ENCODE measurements at places on chromosomes 6 and 20.

GRCh38 chr6:20217891-20218290 is 5.6 kb upstream of the MBOAT1 start:
- DNase-seq = no peak

GRCh38 chr6:64270083-64270482 is 634.5 kb downstream of the PHF3 start:
- DNase-seq = no peak

- no peak for DNase-seq
These were observed 31.0 kb downstream of the SNX9 start for GRCh38 chr6:157853902-157854502.

GRCh38 chr20:31566319-31566657 is 38.8 kb upstream of the ID1 start:
- no peak for DNase-seq

DNA sequence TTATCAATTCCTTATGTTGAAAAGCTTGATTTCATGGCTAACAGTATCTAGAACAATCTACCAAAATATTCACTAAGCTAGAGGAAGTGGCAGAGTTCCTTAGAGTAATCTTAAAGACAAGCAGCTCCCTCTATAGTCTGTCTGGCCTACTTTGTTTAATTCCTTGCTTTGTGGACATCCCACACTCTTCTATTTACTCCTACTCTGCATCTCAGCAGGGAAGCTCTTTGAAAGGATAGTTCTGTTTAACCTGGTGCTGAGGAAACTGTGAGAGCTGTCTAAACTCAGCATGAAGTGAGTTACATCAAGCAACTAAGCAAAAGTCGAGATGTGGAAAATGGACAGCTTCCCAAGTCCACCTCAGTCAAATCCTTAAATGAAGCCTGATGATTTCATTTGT is 4.3 kb downstream of the REV3L start:
- peak; percentile 29 for DNase-seq

DNA sequence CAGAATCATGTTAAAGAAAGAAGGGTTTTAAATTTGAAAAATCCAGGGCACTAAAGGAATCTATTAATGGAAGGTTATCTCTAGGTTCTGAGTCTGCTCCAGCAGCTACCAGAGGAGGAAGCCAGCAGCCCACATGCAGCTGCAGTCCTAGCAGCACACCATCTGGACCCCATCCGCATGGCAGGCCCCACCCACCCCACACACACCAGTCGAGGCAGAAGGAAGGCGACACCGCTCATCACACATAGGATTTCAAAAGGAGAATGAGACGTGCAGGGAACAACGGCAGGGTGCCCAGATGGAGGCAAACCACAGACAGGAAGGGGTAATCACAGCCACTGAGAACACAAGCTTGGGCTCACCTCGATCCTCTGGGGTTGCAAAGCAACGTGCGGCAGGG is 78.9 kb downstream of the GINS1 start:
- DNase-seq = no peak

DNA sequence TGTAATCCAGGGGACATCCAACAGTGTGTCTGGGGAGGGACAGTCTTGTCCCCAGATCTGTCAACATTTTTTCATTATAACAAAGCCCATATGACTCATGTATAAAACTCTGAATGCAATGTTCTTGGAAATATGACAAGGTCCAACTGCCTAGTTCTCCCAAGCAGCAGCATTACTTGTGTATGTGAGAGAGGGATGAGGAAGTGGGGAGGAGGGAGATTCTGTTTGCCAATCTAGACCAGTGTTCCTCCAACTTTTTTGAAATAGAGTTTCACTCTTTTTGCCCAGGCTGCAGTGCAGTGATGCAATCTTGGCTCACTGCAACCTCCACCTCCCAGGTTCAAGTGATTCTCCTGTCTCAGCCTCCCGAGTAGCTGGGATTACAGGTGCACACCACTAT is 394.8 kb downstream of the DHX35 start:
- no peak for DNase-seq

GRCh38 chr6:47485491-47486135 is 8.0 kb downstream of the CD2AP start:
- no peak for DNase-seq

- no peak for DNase-seq
These were observed 24.6 kb upstream of the ADGB start for GRCh38 chr6:146574211-146574610.

GRCh38 chr6:89298680-89299465 is 16.2 kb downstream of the GABRR2 start:
- DNase-seq = no peak

GRCh38 chr20:34240693-34241615 is at the start of gene ASIP:
ASIP (plus strand) TSS chr20:34241423; CDS start chr20:34260375, 18,952 bp downstream.
- no peak for DNase-seq

- DNase-seq = no peak
These were observed 42.9 kb downstream of the LINC00237 start for GRCh38 chr20:21063276-21063675.

- no peak for DNase-seq
These were observed 212.4 kb upstream of the LRFN2 start for GRCh38 chr6:40799296-40800140.

GRCh38 chr6:158085261-158086053 is 82.6 kb downstream of the SERAC1 start:
- no peak for DNase-seq

GRCh38 chr6:17656644-17657043 is 50.1 kb downstream of the NUP153 start:
- no peak for DNase-seq

GRCh38 chr20:757506-757905 is 10.8 kb downstream of the SLC52A3 start:
- DNase-seq = no peak

GRCh38 chr6:116028233-116028632 is 32.5 kb downstream of the FRK start:
- no peak for DNase-seq

DNA sequence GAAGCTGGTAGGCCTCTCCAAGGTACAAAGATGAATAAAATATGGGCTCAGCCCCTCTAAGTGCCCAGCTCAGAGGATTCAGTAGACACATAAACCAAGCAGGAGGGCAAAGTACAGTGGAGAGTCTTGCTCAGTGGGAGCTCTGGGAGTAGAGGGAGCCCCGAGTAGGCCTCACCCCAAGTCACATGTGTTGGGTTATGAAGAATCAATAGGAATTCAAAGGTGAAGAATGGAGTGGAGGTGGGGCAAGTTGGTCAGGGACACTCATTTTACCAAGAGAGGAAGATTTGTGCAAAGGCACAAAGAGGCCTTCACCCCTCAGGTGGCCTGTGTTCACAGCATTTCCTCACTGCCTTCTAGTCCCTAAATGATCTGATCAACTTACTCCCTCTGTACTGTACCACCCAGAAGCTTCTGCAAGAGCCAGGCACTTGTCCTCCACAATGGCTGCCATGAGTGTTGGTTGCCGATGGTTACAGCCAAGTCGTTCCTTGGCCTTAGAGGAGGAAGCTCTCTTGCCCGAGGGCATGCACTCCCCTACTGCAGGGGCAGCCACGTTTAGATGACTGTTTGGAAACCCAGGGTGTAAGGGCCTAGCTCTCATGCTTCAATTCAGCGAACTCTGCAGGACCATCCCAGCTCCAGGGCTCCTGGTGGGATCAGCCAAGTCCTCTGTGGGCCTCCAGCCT is 6.7 kb upstream of the CDKN1A start:
- DNase-seq = no peak

DNA sequence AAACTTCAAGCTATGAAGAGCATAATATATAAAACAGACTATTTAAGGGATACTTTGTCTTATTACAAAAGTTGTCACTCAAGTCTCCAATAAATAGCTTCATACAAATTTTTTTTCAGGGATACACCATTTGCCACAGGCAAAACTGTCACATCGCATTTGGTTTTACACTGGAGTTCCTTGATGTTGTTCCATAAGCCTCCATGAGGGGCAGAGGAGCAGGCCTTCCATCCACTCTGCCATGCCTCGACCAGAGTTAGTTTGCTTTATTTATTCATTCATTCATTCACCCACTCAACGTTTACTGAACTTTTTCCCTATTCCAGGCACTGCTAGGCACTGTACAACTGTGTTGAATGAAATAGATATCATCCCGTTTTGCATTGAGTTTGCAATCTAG is 246.6 kb downstream of the PHF3 start:
- no peak for DNase-seq

DNA sequence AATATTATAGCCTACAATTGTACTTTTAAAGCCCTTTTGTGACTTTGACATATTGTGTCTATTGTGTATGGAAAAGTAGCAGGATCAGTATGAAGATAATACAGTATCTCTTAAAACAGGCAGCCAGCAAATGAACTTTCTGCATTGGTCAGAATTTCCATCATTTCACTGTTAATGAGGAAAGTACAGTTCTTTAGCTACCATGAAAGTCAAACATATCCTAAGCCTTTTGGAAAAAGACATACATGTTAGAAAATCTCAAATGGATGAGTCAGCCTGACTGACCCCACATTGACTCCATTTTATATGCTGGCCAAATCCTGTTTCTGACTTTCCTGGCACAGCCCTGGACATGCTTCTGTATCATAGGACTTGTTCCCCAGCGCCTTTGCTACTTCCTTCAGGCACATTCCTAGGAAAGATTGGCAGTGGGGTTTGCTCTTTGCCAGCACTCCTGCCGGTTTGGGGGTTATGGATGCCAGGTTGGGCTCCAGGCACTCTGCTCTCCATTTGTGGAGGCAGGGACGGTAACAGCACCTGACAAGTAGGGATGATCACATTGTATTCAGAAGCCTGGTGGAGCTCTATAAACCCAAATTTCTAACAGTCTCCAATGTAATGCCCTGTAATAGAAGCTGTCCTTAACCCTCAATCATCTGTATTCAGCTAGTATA is 43.7 kb downstream of the TOP1 start:
- no peak for DNase-seq

GRCh38 chr6:16674801-16675392 is 86.4 kb downstream of the ATXN1 start:
- DNase-seq = no peak

DNA sequence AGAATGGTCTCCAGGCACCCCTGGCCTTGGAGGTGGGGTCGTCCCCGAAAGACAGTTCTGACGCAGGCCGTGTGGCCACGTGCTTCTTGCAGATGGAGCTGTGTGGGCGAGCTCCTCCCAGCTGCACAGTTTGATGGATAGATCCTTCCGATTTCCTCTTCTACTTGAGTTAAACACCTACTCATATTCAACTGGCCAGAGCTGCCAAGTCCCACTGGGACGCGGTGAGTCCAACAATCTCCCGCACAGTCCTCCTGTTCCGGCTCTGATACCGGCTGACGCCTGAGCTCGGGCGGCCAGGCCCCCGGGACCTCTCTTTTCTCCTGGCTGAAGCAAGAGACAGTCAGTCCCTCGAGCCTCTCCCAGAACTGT is 57.9 kb upstream of the DACT2 start:
- no peak for DNase-seq

DNA sequence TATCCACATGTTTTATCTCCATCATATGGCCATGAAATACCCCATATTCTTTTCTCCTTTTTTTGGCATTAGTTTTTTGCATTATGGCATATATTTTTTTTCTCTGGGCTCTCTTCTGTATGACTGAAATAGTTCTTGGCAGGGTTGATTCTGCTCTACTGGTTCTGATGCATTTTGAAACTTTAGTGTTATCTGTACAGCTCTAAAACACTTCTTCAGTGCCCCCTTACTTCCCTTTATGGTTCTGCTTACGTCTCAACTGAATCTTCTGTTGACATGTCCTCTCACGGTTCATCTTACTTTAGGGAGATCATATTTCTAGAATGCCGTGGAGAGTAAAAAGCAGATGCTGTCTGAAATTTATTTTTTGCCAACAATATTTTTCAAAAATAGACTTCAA is 23.2 kb upstream of the TXNDC5 start:
- DNase-seq = no peak

DNA sequence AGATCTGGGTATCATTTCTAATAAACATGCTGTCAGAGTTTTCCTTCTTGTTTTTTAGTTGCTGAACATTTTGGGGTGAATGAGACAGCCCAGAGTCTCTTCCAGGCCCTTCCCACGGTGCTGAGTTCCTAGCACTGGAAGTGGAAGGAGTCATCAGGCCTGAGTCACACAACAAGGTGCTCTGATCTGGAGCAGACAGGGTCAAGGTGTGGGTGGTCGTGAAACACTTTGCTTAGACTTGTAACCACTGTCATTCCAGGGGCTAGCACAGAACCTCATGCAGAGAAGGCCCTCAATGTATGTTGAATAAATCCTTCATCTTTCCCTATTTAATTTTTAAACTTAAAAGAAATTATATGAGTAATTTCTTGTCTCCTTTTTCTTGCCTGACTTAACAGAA is 60.6 kb downstream of the TXLNB start:
- no peak for DNase-seq

DNA sequence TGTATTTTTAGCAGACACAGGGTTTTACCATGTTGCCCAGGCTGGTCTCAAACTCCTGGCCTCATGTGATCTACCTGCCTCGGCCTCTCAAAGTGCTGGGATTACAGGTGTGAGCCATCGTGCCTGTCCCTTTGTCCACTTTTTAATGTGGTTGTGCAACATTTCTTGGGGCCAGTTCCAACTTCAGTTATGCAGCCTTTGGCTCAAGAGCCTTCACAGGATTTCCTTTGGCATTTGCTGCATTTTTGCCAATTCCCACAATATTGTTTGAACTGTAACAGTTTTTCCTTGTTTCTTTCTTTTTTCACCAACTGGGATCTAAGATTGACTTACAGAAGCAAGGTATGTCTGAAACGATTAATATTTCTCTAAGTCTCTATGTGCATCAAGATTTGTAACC is 63.6 kb downstream of the EDN1 start:
- DNase-seq = no peak

DNA sequence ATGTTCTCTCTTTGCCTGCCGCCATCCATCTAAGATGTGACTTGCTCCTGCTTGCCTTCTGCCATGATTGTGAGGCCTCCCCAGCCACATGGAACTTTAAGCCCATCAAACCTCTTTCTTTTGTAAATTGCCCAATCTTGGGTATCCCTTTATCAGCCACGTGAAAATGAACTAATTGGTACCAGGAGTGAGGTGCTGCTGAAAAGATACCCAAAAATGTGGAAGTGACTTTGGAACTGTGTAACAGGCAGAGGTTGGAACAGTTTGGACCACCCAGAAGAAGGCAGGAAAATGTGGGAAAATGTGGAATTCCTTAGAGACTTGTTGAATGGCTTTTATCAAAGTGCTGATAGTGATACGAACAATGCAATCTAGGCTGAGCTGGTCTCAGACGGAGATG is 694.9 kb downstream of the FRK start:
- no peak for DNase-seq

- no peak for DNase-seq
These were observed 13.1 kb downstream of the ACSS1 start for GRCh38 chr20:25044660-25045342.

GRCh38 chr6:162485464-162485863 is 242.1 kb downstream of the PRKN start:
- DNase-seq = peak; percentile 96

- no peak for DNase-seq
These were observed 53.4 kb upstream of the GATA5 start for GRCh38 chr20:62528983-62529891.

DNA sequence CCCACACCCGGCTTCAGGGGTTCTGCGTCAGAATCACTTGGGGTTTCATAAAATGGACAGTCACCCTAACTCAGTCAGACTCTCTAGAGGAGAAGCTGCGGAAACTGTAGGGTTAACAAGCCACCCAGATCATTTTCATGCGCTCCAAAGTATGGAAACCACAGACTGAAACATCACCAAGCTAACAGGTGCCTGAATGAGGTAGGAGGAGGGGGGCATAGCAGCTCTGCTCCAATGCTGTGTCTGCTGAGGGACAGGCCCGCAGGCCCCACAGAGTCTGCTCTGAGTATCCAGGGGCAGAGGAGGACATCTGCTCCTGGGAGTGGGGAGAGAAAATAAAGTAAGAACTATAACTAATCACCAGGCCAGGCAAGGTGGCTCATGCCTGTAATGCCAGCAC is 97.1 kb upstream of the AKAP12 start:
- DNase-seq = peak; percentile 29
